ENCODE measurements at places on chromosomes 3 and 15.
A peak's percentile ranks its signal among the peaks of the same experiment; 100 is the strongest.

- DNase-seq: no peak
Measured at GRCh38 chr15:43316971-43317346, 13.4 kb downstream of the LCMT2 start.

- no peak for DNase-seq
Measured at GRCh38 chr15:27500206-27500605, 529.2 kb downstream of the GABRG3 start.

DNA sequence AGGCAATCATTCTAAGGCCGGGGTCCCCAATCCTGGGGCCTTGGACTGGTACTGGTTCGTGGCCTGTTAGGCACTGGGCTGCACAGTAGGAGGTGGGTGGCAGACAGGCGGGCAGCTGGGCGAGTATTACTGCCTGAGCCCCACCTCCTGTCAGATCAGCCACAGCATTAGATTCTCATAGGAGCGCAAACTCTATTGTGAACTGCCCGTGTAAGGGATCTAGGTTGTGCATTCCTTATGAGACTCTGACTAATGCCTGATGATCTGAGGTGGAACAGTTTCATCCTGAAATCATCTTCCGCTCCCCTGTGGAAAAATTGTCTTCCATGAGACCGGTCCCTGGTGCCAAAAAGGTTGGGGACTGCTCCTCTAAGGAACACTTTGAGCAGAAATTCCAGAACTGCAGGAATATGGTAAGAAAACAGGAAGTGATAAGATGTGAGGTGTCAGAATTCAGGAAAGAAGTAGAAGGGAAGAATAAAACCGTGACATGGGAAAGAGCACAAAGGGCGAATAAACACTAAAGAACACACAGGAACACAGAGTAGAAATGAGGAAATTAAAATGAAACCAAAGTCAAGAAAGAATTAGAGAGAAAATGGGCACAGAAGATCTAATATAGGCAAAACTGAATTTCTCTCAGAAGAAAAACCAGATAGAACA, 57.6 kb downstream of the PDCD6IP start:
- no peak for DNase-seq

- no peak for DNase-seq
Measured at GRCh38 chr15:39582286-39582976, 1.6 kb downstream of the THBS1 start.

DNA sequence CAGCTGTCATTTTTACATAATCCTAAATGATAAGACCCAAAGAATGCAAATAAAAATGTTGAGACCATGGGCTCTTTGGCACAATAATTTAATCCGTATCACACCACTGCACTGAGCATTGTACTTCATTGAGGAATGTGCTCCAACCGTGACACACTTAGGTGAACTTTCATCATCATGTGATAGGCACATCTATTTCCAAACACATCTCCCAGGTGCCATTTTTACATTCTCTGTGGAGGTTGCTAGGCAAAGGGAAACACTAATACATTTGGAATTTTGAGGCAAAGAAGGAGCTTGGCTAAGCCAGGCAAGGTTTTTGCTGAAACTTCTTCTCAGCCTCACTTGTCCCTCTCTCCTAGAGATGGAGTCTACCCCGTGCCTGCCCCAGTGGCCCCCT, 68.7 kb downstream of the LRTM1 start:
- DNase-seq: no peak

GRCh38 chr3:104564045-104564643, 802.6 kb upstream of the ALCAM start:
- DNase-seq: peak; percentile 77

DNA sequence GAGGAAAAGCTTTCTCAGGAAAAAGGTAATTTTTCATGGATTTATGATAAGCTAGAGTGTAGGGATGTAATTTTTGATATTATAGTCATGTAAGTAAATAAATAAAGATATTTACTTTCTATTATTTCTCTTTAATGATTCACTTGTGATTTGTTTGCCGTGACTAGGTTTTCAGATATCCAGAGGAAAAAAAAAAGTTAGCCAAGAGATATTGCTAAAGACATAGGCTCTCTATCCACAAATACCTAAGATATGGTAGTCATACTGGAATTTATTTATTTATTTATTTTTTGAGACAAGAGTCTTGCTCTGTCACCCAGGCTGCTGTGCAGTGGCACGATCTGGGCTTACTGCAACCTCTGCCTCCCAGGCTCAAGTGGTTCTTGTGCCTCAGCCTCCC, 59.9 kb downstream of the AP4E1 start:
- no peak for DNase-seq

DNA sequence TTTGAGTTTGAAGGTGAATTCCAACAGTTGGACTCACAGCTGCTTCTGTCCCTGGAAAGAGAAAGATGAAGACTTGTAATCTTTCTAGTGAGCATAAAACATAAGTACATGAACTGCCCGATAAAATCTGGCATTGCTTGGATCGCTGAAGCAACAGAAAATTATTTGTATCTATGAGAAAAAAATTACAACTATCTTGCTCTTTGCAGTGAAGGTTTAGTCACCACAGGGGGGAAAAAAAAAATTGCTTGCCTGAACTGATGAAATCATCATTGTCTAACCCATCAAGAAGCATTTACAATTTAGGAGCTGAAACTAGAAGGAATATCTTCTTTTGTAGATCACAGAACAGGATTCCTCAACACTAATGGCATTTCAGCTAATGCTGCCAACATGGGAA, 20.0 kb downstream of the TMEM207 start:
- DNase-seq: no peak

GRCh38 chr15:52294881-52295420, 653 bp downstream of the MYO5C start:
- DNase-seq: no peak

- DNase-seq: no peak
Measured at GRCh38 chr3:59072681-59073080, 22.9 kb upstream of the CFAP20DC start.

GRCh38 chr15:68989541-68990230, 24.8 kb upstream of the NOX5 start:
- no peak for DNase-seq

- peak; percentile 7 for DNase-seq
Measured at GRCh38 chr3:23806534-23807423, 1.0 kb downstream of the UBE2E1 start.

All from NCI-H2171 treated with DMSO at 0.1 percent for 48 hours (cell line).